ENCODE measurements at places on chromosomes 7 and 10. TPM values are rescaled to one million over a fixed set of nuclear protein-coding genes. Genes with fewer than 3 reads are reported as not detected.

DNA sequence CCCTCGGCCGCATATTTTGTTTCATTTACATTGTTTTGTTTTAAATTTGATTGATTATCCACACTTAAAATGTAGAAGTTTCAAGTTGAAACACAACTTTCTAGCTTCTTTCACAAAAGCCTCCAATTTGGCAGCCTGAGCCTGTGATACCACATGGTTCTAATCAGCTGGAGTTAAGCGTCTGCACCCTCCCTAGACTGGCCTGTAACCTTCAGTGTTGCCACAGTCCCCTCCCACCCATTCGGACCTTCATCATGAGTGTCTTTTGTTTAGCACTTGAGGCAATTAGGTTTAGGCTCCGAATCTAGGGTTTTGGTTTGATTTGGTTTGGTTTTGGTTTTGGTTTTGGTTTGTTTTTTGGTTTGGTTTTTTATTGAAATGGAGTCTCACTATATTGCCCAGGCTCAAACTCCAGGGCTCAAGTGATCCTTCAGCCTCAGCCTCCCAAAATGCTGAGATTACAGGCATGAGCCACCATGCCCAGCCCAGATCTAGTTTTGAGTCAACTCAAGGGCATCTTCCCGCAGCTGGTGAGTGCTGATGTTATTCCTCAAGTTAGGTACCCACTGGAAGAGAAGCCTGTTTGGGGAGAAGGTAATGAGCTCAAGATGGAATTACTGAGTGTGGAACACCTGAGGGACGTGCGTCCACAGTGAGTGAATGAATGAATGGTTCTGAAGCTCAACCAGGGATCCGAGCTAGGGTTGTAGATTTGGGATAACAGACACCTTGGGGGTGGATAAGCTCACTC, 201.4 kb downstream of the HECW1 start:
- H3K4me1 ChIP-seq = peaks cover 16% of the 10 kb centered on the region
- no peak overlapping the region for H3K27ac ChIP-seq
- H3K36me3 ChIP-seq = no peaks in the 10 kb centered on the region

- peaks cover 7% of the 10 kb centered on the region for H3K27me3 ChIP-seq
- H3K4me3 ChIP-seq = no peak overlapping the region
- no peaks in the 10 kb centered on the region for H3K36me3 ChIP-seq
- no peak overlapping the region for H3K27ac ChIP-seq
Observed at GRCh38 chr7:23260371-23260770, 13.8 kb downstream of the GPNMB start.

HOXA7 gene
- total RNA-seq = not detected

DNA sequence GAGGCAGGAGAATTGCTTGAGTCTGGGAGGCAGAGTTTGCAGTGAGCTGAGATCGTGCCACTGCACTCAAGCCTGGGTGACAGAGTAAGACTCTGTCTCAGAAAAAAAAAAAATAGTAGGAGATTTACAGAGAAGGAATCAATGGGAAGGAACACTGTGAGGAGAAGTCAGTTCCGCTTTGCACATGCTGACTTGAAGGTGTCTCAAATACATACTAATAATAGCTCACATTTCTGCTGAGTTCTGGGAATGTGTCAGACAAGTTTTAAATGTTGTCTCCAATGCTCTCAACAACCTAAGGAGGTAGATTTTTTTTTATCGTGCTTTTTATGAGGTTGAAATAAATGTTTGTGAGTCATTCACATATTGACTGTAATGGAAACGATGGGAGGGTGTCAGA, 654.9 kb upstream of the CELF2 start:
- DNase-seq = no peak
- H3K27ac ChIP-seq = no peak overlapping the region
- no peaks in the 10 kb centered on the region for H3K4me1 ChIP-seq
- H3K4me3 ChIP-seq = no peak overlapping the region
- H3K27me3 ChIP-seq = peaks cover 8% of the 10 kb centered on the region

DNA sequence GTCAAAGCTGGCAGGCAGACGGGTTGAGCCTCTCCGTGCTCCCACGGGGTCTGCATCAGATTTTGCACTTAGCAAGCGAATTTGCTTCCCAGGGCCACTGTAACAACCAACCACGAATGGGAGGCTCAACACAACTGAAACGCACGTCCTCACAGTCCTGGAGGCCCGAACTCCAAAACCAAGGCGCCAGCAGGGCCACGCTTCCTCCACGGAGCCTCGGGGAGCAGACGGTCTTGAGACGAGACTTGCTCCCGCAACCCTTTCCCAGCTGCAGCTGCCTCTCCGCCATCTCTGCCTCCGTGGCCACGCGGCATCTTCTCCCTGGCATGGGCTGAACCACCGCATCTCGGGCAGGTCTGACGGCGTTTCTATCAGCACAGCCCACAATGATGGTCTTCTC, 30.2 kb upstream of the INSIG1 start:
- H3K27ac ChIP-seq = no peak overlapping the region
- H3K27me3 ChIP-seq = peaks cover 2% of the 10 kb centered on the region

GATA3 gene
- 27.2 TPM for total RNA-seq

GRCh38 chr10:131897297-131897899, 3.4 kb upstream of the PPP2R2D start:
- peaks cover 30% of the 10 kb centered on the region for H3K4me1 ChIP-seq
- no peak overlapping the region for H3K27ac ChIP-seq
- H3K27me3 ChIP-seq = peaks cover 6% of the 10 kb centered on the region
- H3K36me3 ChIP-seq = peaks cover 3% of the 10 kb centered on the region
- no peak for DNase-seq
- H3K4me3 ChIP-seq = no peak overlapping the region

CALML3 gene
- not detected for total RNA-seq

DNA sequence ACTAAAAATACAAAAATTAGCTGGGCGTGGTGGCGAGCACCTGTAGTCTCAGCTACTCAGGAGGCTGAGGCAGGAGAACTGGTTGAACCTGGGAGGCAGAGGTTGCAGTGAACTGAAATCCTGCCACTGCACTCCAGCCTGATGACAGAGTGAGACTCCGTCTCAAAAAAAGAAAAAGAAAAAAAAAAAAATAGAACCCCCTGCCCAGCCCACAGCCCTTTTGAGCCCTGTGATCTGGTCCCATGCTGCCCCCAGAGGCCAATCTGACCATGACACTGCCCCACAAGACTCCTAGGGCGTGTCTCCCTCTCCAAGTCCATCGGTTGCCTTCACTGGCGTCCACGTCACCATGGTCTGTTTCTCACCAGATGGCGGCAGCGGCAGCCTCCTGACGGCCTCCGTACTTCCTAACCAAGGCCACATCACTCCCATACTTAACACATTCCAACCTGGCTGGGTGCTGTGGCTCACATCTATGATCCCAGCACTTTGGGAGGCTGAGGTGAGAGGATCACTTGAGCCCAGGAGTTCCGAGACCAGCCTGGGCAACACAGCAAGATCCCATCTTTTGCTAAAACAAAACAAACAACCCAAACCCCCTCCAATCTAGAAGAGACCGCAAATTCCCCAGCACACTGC, 18.0 kb downstream of the STX1A start:
- H3K27me3 ChIP-seq = no peaks in the 10 kb centered on the region
- H3K4me3 ChIP-seq = no peak overlapping the region
- DNase-seq = peak; percentile 51
- H3K27ac ChIP-seq = no peak overlapping the region
- H3K4me1 ChIP-seq = peaks cover 7% of the 10 kb centered on the region
- peaks cover 21% of the 10 kb centered on the region for H3K36me3 ChIP-seq

- peaks cover 70% of the 10 kb centered on the region for H3K4me1 ChIP-seq
- H3K27ac ChIP-seq = no peak overlapping the region
- H3K36me3 ChIP-seq = peaks cover 18% of the 10 kb centered on the region
- no peak overlapping the region for H3K4me3 ChIP-seq
Observed at GRCh38 chr10:5710859-5711258, 26.2 kb downstream of the TASOR2 start.

GRCh38 chr10:947051-947450, 15.5 kb upstream of the LARP4B start:
- no peak overlapping the region for H3K27ac ChIP-seq
- H3K4me3 ChIP-seq = no peak overlapping the region
- no peaks in the 10 kb centered on the region for H3K27me3 ChIP-seq
- no peak for DNase-seq
- no peaks in the 10 kb centered on the region for H3K36me3 ChIP-seq
- peaks cover 21% of the 10 kb centered on the region for H3K4me1 ChIP-seq

DNA sequence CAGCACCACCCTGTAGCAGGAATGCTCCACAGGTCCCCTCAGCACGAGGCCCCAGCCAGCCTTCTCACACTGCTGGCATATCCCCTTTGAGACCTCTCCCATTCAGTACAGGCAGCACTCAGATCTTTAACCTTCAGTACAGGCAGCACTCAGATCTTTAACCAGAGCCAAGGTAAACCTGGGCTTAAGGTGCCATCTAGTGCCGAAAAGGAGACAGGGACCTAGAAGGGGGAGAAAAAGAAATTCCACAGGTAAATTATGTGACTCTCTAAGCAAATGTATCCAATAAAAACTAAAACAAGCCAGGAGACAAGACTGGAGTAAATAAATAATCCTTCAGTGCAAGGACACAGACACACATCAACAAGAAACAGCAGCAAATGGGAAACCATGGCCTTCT, 358.6 kb downstream of the PTPRN2 start:
- no peaks in the 10 kb centered on the region for H3K36me3 ChIP-seq
- H3K27me3 ChIP-seq = peaks cover 8% of the 10 kb centered on the region
- no peak for DNase-seq
- H3K4me3 ChIP-seq = no peak overlapping the region

UBE2H gene
- 22.4 TPM for total RNA-seq
